ENCODE measurements at places on chromosomes 6 and 20. TPM values are rescaled to one million over a fixed set of nuclear protein-coding genes. Genes with fewer than 3 reads are reported as not detected.

- peak; percentile 28 for DNase-seq
These were observed 24.4 kb downstream of the ANGPT4 start for GRCh38 chr20:891706-892080.

GRCh38 chr6:158044525-158044888 lies 62.8 kb downstream of the SYNJ2 start:
- DNase-seq, result no peak

- DNase-seq, result peak; percentile 29
These were observed 2.7 kb upstream of the PAX1 start for GRCh38 chr20:21702553-21703470.

Gene SLC22A7
- total RNA-seq, result not detected

Gene TNFAIP3
- total RNA-seq, result 5.4 TPM

All from RPMI7951 (cell line).